ENCODE measurements at places on chromosomes 5 and 9. TPM values are rescaled to one million over a fixed set of nuclear protein-coding genes. Genes with fewer than 3 reads are reported as not detected.
A peak's percentile ranks its signal among the peaks of the same experiment; 100 is the strongest.

CDK7 gene
- polyA plus RNA-seq: 45.3 TPM

- DNase-seq: no peak
- no peaks in the 10 kb centered on the region for H3K36me3 ChIP-seq
- no peaks in the 10 kb centered on the region for H3K27me3 ChIP-seq
- H3K27ac ChIP-seq: no peak overlapping the region
- no peak overlapping the region for H3K4me3 ChIP-seq
- no peaks in the 10 kb centered on the region for H3K4me1 ChIP-seq
Measured at GRCh38 chr9:90478821-90479220, 163.8 kb downstream of the DIRAS2 start.

DNA sequence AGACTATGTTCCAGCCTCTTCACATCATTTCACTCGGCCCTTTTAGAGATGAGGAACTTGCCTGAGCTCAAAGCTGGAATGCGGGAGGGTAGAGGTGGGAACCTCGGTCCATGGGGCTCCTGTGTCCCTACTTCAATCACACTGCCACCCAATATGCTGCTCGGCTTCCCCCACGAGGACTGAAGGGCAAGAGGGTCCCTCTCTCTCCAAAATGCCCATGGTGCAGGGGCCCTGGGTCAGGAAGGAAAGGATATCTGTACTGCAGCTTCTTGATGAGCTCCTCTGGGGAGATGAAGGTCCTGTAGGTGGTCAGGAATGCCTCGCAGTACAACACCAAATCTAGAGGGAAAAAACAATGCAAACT is 46.5 kb downstream of the PRRT1B start:
- no peaks in the 10 kb centered on the region for H3K4me1 ChIP-seq
- no peak for DNase-seq
- no peak overlapping the region for H3K4me3 ChIP-seq

DNA sequence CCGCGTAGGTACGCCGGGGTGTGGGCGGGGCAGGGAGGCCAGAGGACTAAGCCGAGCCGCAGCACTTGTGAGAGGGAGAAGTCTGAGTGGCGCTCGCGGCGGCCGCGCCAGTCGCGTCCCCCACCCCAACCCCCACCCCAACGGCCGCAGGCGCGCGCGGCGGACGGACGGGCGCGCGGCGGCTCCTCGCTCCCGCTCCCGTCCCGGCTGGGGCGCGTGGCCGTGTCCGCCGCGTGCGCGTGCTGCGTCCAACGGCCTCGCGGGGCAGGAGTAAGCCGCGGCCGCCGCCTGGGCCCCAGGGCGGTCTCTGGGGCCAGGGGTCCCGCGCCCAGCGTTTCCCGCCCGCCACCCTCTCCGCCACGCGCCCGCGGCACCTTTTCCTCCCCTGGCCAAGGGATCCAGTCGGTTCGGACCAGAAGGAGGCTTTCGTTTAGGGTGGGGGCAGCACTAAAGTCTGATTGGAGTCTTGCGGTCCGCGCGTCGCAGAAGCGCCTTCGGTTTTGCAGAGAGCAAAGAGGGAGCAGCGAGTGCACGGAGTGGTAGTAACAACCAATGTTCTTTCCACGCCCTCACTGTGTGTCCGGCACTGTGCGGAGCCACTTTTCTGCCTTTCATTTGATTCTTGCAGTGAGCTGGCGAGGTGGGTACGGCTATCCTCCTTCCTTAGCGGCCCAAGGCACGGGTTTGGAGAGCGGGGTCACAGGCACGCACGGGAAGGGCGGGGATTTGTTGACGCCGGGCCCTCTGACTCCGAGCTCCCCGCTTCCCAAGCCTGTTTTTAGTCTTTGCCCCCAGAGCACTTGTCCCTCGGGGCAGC is 483 bp downstream of the G3BP1 start:
- no peak for DNase-seq
- no peaks in the 10 kb centered on the region for H3K27me3 ChIP-seq
- peak overlapping the region; percentile 89 for H3K27ac ChIP-seq
